ENCODE measurements at places on chromosomes 12 and 14. TPM values are rescaled to one million over a fixed set of nuclear protein-coding genes. Genes with fewer than 3 reads are reported as not detected.

- no peak overlapping the region for H3K4me3 ChIP-seq
- no peaks in the 10 kb centered on the region for H3K4me1 ChIP-seq
- no peaks in the 10 kb centered on the region for H3K36me3 ChIP-seq
- peaks cover 10% of the 10 kb centered on the region for H3K27me3 ChIP-seq
- no peak overlapping the region for H3K27ac ChIP-seq
Observed at GRCh38 chr14:72573725-72574417, 320.0 kb downstream of the DPF3 start.

GRCh38 chr14:104822821-104823615, 22.1 kb downstream of the ZBTB42 start:
- H3K4me1 ChIP-seq, result peaks cover 25% of the 10 kb centered on the region
- H3K27ac ChIP-seq, result no peak overlapping the region
- no peak overlapping the region for H3K4me3 ChIP-seq
- peaks cover 6% of the 10 kb centered on the region for H3K36me3 ChIP-seq
- H3K27me3 ChIP-seq, result peaks cover 1% of the 10 kb centered on the region
- DNase-seq, result no peak

DNA sequence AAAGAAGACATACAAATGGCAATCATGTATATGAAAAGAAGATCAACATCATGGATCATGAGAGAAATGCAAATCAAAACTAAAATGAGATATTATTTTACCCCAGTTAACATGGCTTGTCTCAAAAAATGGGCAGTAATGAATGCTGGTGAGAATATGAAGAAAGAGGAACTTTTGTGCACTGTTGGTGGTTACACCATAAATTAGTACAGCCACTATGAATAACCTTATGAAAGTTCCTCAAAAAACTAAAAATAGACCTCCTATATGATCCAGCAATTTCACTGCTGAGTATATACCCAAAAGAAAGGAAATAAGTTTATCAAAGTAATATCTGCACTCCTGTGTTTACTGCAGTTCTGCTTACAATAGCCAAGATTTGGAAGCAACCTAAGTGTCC, 151.7 kb downstream of the PDZRN4 start:
- no peak overlapping the region for H3K27ac ChIP-seq
- no peaks in the 10 kb centered on the region for H3K36me3 ChIP-seq
- H3K4me1 ChIP-seq, result no peaks in the 10 kb centered on the region
- H3K27me3 ChIP-seq, result no peaks in the 10 kb centered on the region

DNA sequence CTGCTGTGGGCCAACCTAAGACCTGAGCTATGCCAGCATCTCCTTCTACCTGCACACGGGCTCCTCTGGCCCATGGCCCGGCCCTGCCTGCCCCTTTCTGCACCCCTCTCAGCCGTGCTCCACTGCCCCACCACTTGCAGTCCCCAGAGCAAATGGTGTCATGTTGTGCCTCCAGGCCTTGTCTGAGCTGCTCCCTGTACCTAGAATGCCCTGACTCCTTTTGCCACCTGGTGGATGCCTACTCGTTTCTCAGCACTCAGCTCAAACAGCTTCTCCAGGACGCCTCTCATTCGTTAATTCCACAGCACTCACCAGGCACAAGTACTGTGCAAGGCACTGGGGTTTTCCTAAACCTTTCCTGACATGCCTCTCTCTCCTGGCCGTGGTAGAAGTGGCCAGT, 63.2 kb upstream of the PNMA1 start:
- H3K36me3 ChIP-seq, result peaks cover 10% of the 10 kb centered on the region
- no peak overlapping the region for H3K4me3 ChIP-seq
- peaks cover 20% of the 10 kb centered on the region for H3K4me1 ChIP-seq
- no peak for DNase-seq
- H3K27me3 ChIP-seq, result peaks cover 2% of the 10 kb centered on the region

DNA sequence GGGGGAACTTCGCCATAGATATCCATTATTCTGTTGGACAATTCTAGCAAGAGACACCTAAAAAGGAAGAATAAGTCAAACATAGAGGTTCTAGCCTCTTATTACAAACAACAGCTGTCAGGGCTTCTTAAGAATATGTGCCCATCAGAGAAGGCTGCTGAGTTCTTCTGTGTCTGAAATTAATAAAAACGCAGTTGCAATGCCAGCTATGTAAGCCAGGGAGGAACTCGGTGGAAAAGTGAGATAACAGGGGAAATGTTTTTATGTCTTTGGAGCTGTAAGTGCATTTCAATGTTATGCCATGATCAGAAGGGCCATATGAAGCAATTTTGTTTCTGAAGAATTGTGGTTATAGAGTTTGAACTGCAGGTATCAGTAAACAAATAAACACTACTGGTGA, 95.0 kb downstream of the SYT1 start:
- H3K36me3 ChIP-seq, result no peaks in the 10 kb centered on the region
- no peak for DNase-seq
- no peak overlapping the region for H3K27ac ChIP-seq

DNA sequence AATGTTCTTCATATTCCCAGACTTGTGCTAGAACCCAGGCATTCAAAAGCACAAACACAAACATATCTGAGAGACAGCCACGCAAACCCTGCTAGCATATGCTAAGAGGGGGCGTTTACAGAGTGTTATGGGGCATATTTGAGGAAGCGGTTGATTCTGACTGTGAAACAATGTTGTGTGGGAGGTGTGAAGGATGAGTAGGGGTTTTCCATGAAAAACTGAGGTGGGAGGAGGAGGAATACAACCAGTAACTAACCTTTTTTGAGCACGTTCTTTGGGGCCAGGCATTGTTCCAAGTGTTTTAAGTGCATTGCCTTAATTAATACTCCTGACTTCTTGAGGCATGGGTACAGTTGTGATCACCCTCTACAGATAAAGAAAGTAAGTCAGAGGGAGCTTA, 499.5 kb downstream of the AACS start:
- DNase-seq, result no peak
- no peak overlapping the region for H3K27ac ChIP-seq
- no peaks in the 10 kb centered on the region for H3K4me1 ChIP-seq

DNA sequence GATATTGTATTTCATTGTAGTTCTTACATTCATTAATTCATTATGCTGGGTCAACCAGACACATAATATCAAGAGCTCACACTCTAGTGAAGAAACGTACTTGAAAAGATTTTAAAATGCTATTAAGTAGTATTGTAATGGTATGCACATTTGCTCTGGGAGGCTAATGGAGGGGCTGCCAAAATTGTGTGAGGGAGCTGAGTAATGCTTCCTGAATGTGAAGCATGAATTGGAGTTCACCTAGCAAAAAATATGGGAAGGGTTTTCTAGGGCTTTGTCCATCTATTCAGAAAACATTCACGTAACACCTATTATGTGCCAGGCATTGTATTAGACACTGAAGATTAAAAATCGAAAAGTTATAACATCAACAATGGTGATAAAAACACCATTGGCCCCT, 403.8 kb upstream of the PDE3A start:
- H3K4me3 ChIP-seq, result no peak overlapping the region
- H3K4me1 ChIP-seq, result 0 out of 2 replicates have a peak, but pooled peaks cover 4% of the 10 kb centered on the region
- DNase-seq, result no peak

DNA sequence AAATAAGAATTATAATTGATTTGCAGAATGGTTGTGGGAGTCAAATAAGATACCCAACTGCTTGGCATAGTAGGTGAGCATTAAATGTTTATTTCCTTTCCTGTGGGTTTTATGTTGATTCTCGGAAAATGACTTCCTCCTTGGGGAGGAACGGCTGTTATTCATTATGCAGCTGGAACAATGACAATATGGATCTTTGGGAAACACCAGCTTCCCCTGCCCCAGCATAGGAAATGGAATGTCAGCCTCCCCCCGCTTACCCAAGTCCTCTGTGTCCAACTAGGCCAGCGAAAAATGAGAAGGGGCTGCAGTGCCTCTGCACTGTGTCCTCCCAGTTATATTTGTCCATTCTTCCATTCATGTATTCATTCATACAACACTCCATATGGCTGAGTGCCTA, 11.7 kb upstream of the CCDC177 start:
- H3K4me3 ChIP-seq, result no peak overlapping the region
- H3K27me3 ChIP-seq, result peaks cover 8% of the 10 kb centered on the region
- H3K36me3 ChIP-seq, result no peaks in the 10 kb centered on the region
- peaks cover 8% of the 10 kb centered on the region for H3K4me1 ChIP-seq
- DNase-seq, result no peak

DNA sequence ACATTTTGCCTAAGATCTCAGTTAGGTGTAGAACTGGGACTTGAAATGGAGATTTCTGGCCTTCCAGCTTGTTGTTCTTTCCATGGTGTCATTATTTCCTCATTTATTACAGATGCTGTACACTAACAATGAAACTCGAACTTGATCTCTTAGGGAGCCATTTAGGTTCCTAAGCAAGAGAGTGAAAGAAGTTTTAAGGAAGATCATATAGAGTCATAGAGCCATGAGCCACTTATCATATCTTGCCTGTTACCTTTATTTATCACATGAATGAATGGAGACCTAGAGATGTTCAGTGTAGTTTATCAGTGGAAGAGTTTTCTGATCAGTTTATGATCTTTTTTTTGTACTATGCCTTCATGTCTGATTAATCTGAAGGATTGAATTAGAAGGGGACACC, 9.9 kb downstream of the HELB start:
- no peaks in the 10 kb centered on the region for H3K27me3 ChIP-seq
- H3K27ac ChIP-seq, result no peak overlapping the region
- peaks cover 6% of the 10 kb centered on the region for H3K36me3 ChIP-seq
- DNase-seq, result no peak

GRCh38 chr14:69640931-69641330, 29.5 kb downstream of the SUSD6 start:
- no peaks in the 10 kb centered on the region for H3K27me3 ChIP-seq
- peaks cover 18% of the 10 kb centered on the region for H3K36me3 ChIP-seq
- no peak for DNase-seq
- H3K4me3 ChIP-seq, result no peak overlapping the region

DNA sequence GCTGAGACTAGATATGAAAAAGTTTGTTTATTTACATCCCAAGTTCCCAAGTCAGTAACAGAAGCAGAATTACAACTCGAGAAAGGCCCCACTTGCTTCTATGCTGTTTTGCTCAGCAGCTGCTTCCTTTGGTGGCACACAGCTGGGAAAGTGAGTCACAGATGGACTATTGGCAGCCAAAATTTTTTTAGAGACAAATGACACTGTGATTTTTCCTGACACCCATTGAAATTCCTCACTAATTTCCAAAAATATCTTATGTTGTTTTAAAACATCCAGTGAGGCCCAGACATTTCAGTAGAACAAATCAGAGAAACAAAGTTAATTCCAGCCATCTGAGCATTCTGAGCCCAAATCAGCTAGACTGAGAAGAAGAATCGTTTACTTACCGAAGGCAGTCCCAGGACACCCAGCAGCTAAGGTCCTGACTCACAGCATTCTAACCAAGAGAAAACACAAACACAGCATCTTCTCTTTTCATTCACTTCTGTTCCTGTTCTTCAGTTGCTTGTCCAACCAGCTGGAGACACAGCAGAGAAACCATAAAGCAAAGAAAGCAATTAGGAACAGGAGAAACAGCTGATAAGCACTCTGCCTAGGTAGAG, 188.3 kb downstream of the DAD1 start:
- H3K4me1 ChIP-seq, result no peaks in the 10 kb centered on the region
- no peaks in the 10 kb centered on the region for H3K36me3 ChIP-seq
- H3K27me3 ChIP-seq, result peaks cover 32% of the 10 kb centered on the region

DNA sequence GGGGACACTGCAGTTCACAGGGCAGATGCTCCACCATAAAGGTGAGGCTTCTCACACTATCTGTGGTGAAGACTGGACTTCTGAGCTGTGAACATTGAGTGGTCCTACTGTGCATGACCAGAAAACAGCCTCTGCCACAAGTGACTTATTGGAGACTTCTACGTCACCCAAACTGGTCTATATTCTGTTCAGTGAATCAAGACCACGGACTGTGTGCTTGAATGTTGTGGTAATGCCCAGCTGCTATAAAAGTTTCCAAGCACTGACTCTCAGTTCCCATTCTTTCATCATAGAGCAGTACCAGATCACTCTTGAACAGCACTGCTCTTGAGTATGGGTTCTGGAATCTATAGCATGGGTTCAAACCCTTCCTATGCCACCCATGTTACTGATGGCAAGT, 4.8 kb upstream of the PLEK2 start:
- no peak overlapping the region for H3K4me3 ChIP-seq
- no peak for DNase-seq
- H3K4me1 ChIP-seq, result peaks cover 40% of the 10 kb centered on the region
- no peak overlapping the region for H3K27ac ChIP-seq
- H3K27me3 ChIP-seq, result peaks cover 1% of the 10 kb centered on the region

DNA sequence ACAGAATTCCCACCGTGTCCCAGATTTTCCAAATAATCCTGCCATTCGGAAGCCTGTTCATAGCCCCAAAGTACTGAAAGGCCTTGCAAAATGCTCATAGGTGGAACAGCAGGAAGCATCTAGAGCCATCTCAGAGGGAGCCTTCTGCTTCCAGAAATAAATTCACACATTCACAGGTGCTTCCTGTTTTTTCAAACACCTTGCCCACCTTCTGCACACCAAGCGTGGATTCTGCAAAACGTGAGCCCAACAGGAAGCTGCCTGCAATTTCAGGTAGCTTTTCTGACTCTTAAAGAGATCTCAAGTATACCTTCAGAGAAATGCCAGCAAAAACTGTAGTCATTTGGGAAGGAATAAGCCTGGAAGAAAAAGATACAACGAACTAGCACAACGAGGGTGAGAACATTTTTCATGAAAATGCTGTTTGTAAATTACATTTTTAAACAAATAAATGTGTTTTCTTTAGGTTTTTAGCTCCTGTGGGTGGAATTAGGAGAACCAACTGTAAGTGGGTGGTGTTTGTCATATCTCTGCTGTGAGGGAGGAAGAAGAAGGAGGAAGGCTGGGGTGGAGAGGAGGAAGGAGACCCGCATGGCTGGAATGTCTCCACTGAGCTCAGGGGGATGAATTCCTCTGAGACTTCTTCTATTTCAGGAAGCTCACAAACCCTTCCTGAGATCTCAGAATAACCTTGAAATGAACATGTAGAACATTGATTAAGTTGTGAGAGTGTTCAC, at the start of gene IFNG-AS1:
Gene IFNG-AS1, plus strand, starts transcription at position 264 of the 737 bp plus-strand sequence.
- H3K36me3 ChIP-seq, result peaks cover 9% of the 10 kb centered on the region
- H3K27me3 ChIP-seq, result peaks cover 17% of the 10 kb centered on the region
- H3K4me1 ChIP-seq, result no peaks in the 10 kb centered on the region
- H3K4me3 ChIP-seq, result no peak within 1 kb of the TSS
- H3K27ac ChIP-seq, result no peak within 1 kb of the TSS
- no peak for DNase-seq

The GUCY2C gene
- not detected for total RNA-seq

The OAS2 gene
- total RNA-seq, result 0.39 TPM

The KSR2 gene
- total RNA-seq, result not detected

The TMEM30B gene
- total RNA-seq, result not detected

The RIMKLB gene
- total RNA-seq, result 9.2 TPM

The ANO4 gene
- total RNA-seq, result not detected
